ENCODE measurements at places on chromosomes 1 and 21. TPM values are rescaled to one million over a fixed set of nuclear protein-coding genes. Genes with fewer than 3 reads are reported as not detected.

Gene GRHL3
- total RNA-seq, result not detected

Gene LAMB3
- total RNA-seq, result 4.9 TPM

Gene SLC35D1
- 10.3 TPM for total RNA-seq

Gene SWT1
- total RNA-seq, result 2.1 TPM

Gene VCAM1
- 4.5 TPM for total RNA-seq

Gene LENEP
- total RNA-seq, result not detected

Gene TMEM269
- under 0.01 TPM for total RNA-seq

Gene RHEX
- not detected for total RNA-seq

Gene RGS8
- not detected for total RNA-seq

Gene AVPR1B
- not detected for total RNA-seq

Gene FRRS1
- total RNA-seq, result 7.6 TPM

Gene SLX9
- total RNA-seq, result 21.5 TPM

Gene RXFP4
- not detected for total RNA-seq

Gene KCNJ9
- not detected for total RNA-seq
